ENCODE measurements at places on chromosomes 6 and 20.

GRCh38 chr6:44064089-44064947 lies 62.9 kb downstream of the MRPL14 start:
- peak; percentile 27 for DNase-seq

- no peak for DNase-seq
Measured at GRCh38 chr6:35091346-35092083, 49.6 kb downstream of the TCP11 start.

DNA sequence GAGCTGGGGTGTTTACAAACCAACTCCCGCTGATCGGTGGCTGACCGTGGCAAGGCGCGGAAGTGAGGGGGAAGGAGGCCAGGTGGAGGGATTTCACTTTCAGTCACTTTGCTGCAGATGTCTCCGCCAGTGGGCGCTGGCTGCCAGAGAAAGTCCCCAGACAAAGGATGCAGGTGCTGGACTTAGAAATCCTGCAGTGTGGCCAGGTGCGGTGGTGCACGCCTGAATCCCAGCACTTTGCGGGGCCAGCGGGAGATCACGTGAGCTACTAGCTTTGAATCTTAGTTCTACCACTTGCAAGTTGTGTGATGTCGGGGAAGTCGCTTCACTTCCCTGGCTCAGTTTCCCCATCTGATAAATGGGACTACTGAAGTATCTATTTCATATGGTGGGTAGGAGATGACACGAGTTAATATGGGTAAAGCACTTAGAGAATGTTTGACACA lies 180.4 kb downstream of the ZNF217 start:
- DNase-seq = peak; percentile 50

- DNase-seq = no peak
Measured at GRCh38 chr6:7262746-7263518, 50.1 kb downstream of the SSR1 start.

GRCh38 chr20:60254901-60255411 lies 296.7 kb downstream of the CDH26 start:
- no peak for DNase-seq

DNA sequence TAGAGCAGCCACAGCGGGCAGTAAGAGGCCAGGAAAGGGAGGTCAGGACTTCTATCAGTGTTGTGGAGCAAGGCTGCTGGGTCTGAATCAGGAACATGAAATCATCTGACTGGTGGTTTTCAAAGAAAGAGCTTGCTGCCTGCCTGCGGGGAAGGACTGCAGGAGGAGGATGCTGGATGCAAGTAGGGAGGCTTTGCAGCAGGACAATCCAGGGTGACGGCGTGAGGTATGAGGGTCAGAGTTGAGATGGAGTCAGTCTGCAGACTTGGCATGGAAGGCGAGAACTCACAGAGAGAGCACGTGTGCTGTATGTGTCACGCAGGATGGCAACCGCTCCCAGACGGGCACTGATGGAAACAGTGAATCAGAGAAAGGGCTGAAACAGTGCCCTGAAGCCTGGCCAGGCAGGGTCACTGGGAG lies 59.2 kb upstream of the CD93 start:
- DNase-seq = no peak

- DNase-seq = no peak
Measured at GRCh38 chr6:81800666-81801065, 48.2 kb upstream of the TENT5A start.

- DNase-seq = no peak
Measured at GRCh38 chr6:1247056-1247455, 64.8 kb upstream of the FOXQ1 start.

GRCh38 chr6:63236398-63236817 lies 25.1 kb downstream of the FKBP1C start:
- no peak for DNase-seq

DNA sequence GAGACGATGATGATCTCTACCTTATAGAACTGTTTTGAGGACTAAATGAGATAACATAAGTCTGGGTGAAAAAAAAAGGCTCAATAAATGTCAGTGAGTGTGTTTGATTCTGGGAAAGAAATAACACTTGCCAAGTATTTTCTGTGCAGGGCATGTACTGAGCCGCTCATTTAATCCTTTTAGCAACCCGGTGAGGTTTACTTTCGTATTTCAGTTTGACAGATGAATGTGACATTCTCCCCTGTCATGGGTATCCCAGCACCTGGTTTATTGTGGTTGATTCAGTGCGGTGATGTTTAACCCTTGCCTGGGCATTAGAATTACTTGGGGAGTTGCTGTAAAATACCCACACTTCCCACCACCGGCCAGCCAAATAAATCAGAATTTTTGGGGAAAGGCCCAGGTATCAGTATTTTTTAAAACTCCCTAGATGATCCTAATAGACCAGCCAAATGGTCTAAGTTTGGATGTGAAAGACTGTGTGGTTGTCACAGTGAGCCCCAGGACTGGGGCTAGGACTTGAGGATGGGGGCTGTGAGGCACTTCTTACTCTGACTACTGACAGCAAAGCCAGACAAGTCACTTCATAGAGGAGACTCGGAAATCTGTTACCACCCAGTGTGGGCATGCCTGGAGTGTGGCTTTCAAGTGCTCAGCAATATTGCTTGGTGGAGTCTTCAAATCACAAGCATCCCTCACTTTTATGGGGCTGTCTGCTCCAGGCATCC lies 100.2 kb upstream of the KCNG1 start:
- no peak for DNase-seq

GRCh38 chr6:27667016-27667656 lies 194.2 kb upstream of the ZNF184 start:
- DNase-seq = no peak

DNA sequence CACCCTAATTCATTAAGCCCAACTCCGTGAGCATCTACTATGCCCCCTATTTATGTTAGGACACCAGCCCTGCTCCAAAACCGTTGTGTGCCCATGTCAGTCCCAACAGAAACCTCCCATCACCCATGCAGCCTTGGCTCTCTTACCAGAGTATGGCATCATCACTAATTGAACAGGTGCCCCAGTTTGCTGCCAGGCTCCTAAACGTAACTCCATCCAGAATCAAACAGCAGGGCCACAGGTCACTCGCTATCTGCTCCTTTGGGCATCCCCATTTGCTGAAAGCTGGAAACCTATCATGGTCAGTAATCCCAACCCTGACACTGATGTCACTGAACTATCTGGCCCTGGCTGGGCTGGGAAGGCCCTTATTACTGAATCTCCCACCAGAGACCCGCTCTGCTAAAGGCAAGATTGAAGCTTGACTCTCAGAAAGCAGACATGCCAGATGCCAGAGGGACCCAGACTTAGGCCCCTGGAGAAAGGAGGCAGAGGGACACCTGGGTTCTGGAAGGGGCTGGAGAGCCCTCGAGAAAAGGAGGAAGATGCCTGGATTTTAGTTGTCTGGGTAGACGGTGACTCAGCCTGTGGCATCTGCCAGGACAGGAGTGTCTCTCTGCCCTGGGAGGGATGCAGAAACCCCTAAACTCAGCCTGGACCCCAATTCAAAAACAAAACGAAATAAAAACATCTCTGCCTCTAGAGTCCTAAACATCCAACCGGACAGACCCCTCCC lies 14.0 kb downstream of the MUCL3 start:
- DNase-seq = no peak

GRCh38 chr6:44627091-44627882 lies 239.8 kb downstream of the CDC5L start:
- DNase-seq = peak; percentile 11

DNA sequence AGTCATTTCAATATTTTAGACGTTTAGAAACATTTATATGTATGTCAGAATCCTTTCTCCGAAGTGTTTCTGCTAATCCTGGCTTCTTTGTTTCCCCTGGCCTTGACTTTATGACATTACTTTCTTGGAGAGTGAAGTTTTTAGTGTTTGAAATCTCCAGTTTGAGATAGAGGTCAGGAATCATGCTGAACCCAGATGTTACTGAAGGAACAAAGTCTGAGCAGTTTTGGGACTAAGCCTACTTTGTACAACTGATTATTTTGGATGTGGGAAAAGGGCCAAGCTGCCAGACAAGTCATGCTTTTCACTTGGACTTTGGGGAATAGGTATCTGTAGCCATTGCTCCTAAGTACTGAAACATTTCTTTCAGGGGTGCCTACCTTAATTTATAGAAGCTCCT lies 2.3 kb downstream of the RNF144B start:
- no peak for DNase-seq

Measured in CD4-positive, alpha-beta T cell treated with Interleukin-12 subunit alpha and Interleukin-12 subunit beta, for 1 hour (primary cell).